ENCODE measurements at places on chromosomes 7 and 10. TPM values are rescaled to one million over a fixed set of nuclear protein-coding genes. Genes with fewer than 3 reads are reported as not detected.

ELN gene
- total RNA-seq = not detected

DNA sequence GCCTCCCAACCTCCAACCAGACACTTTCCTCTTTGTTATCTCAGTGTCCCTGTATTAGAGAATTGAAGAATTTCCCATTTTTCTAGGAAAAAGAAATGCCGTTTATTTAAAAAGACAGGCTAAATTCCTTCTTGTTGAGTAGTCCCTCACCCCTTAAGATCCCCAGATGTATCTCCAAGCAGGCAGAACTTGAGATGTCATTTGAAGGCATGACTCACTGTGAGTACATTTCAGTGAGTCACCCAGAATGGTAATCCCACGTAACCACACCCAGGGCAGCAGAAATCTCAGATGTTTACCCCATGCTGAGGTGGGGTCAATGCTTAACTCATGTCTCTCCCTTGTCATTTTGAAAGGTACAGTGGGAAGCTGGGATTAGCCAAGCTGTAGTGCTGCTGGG, 4.4 kb downstream of the ZNF655 start:
- DNase-seq = no peak

GRCh38 chr7:124497176-124497575, 268.4 kb downstream of the GPR37 start:
- DNase-seq = no peak

DNA sequence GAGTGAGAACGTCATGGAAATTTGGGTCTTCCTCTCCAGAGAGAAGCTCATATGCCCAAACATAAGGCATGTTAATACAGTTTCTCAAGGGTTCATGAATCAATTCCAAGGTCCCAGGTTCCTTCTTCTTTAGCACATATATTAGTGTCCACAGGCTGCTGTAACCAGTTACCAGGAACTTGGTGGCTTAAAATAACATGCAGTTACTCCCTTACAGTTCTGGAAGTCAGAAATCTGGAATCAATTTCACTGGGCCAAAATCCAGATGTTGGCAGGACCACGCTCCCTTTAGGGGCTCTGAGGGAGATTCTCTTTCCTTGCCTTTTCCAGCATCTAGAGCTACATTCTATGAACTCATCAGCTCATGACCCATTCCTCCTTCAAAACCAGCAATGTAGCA, 64.8 kb downstream of the MRC1 start:
- DNase-seq = no peak

GRCh38 chr7:14579971-14580370, 322.6 kb downstream of the DGKB start:
- no peak for DNase-seq
